Activated CD4-positive, CD25-positive, alpha-beta regulatory T cell treated with anti-CD3 and anti-CD28 coated beads, Interleukin-2, amount 50 U/mL, for 16 hours (primary cell): ENCODE measurements at places on chromosomes 2 and 18.
A peak's percentile ranks its signal among the peaks of the same experiment; 100 is the strongest.

DNA sequence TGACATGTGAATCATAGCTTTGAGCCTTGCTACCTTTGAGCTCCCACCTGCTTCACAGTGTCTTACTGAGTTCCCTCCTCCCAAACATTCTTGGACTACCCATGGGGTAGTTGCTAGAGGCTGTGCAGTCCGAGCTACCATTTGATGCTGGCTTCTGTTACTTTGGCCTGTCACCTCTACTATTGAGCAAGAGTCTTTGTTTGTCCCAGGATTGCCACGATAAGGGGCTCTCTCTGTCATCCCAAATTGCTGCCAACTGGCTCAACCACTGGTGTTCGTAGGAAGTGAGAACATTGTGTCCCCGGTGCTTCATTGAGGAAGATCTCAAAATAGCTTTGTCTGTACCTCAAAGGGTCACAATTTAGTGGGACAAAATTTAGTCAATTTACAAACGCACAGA lies 59.1 kb upstream of the PAX8 start:
- DNase-seq = no peak

- DNase-seq = peak; percentile 94
These were observed at the start of gene WDR7 for GRCh38 chr18:56650944-56651770. Gene WDR7, plus strand, starts transcription at chr18:56651359. Its CDS starts 21,157 bp downstream, at chr18:56672516.

GRCh38 chr2:39306626-39307025 lies 62.9 kb upstream of the CDKL4 start:
- no peak for DNase-seq

DNA sequence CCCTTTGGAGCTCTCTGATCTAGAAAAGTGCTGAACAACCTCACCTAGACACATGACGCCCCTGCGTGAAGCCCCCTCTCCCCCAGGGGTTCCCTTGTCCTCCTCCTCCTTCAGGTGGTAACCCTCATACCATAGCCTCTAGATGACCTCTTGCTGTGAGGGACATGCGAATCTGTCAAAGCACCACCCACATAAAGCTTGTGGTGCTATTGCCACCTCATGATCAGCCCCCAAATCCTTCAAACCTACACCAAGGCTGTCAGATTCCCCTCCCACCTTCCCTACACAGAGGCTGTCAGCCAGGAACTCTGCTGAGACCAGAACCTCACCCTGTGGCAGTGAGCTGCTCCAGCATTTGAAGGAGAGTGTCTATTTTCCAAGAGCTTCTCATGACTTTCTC lies 43.1 kb upstream of the TEX51 start:
- no peak for DNase-seq

DNA sequence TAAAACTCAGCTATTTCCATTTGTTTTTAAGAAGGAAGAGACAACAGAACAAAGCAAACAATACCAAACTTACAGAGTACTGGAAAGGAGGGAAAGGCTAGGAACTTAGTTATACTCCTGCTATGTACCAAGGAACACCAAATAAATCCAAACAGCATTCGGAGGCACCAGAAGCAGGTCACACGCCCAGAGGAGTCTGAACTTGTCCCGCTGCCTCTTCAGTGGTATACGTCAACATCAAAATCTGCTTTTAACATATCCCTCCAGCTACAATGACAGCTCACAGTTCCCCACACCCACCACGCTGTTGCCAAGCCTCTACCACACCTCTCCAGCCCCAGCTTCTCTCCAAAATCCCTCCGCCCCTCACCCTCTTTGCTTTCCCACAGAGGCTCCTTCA lies 17.3 kb downstream of the C2orf76 start:
- no peak for DNase-seq

- no peak for DNase-seq
These were observed 139.3 kb upstream of the CTNNA2 start for GRCh38 chr2:79373358-79374130.

GRCh38 chr2:230691005-230691647 lies 21.5 kb upstream of the CAB39 start:
- DNase-seq = no peak

GRCh38 chr2:160257743-160258491 lies 57.8 kb upstream of the ITGB6 start:
- no peak for DNase-seq

GRCh38 chr2:7333189-7333765 lies 416.1 kb downstream of the RNF144A start:
- no peak for DNase-seq

DNA sequence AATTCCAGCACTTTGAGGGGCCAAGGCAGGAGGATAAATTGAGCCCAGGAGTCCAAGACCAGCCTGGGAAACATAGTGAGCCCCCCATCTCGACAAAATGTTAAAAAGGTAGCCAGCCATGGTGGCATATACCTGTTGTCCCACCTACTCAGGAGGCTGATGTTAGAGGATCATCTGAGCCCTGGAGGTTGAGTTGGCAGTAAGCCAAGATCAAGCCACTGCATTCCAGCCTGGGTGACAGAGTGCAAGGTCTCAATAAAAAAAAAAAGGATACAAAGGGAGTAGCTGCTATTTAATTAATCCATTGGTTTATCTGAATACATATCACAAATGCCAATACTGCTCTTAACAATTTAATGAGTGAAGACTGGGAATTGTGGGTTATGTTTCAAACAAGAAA lies 327.8 kb downstream of the CPS1 start:
- no peak for DNase-seq

GRCh38 chr18:64614446-64614845 lies 465.6 kb upstream of the LINC00305 start:
- no peak for DNase-seq

GRCh38 chr2:176628438-176628837 lies 359.2 kb downstream of the MTX2 start:
- no peak for DNase-seq

- DNase-seq = no peak
These were observed 52.6 kb upstream of the AFF3 start for GRCh38 chr2:100194951-100195350.

DNA sequence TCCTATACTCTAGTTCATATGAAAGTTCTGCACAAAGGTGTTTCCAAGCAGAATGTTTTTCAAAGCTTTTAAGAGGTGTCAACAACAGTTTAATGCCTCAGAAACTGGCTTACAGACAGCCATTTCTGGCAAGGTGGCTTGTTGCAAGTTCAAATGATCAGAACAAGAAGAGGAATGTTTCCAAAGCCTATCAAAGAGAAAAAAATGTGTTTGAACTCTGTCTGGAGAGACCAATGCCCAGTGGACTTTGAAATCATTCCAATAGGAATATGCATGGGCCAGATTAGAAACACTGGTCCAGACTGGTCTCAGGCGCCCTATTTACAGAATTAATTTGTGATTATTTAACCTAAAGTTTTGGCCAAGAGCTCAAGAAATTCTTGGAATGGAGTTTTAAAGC lies 106.2 kb downstream of the CPS1 start:
- no peak for DNase-seq

DNA sequence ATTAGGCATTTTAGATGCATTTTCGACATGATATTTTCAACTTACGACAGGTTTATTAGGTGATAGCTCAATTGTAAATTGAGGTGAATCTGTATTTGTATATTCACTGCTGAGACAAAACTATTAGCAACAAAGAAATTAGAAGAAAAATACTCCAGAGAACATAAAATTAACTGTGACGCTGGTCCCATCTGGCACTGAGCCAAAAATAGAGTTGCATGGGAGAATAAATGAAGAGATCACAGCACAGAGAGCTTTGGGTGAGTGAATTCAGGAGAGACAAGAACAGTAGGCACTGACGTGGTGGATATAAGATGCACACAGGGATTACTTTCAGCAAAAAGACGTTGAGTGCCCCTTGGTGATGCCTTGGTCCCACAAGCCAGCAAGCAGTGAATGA lies 306.2 kb upstream of the RAB6C start:
- no peak for DNase-seq

GRCh38 chr2:102932501-102932900 lies 170.7 kb downstream of the TMEM182 start:
- no peak for DNase-seq

DNA sequence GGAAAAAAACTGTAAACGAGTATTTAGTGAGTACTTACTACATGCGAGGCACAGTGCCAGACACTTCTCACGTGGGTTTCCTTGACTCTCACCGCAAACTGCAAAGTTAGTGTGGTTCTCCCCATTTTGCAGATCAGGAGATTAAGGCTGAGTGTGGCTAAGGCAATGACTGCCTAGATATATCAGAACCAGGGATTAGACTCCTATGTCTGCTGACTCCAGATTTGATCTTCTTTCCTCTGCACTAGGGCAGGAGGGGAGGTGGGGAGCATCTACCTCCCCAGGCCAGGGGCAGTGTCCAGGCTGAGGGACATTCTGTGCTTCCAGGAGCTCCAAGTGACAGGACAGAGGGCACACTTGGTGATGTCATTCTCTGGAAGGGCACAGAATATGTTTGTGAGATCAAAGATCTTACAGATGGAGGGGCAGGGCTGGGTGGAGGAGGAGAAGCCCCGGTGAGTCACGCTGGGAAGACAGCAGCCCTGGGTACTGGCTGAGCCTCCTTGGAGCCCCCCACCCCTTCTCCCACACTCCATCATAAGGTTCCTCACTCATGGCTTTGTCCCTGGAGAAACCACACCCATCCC lies 92.4 kb downstream of the RHOB start:
- DNase-seq = no peak

DNA sequence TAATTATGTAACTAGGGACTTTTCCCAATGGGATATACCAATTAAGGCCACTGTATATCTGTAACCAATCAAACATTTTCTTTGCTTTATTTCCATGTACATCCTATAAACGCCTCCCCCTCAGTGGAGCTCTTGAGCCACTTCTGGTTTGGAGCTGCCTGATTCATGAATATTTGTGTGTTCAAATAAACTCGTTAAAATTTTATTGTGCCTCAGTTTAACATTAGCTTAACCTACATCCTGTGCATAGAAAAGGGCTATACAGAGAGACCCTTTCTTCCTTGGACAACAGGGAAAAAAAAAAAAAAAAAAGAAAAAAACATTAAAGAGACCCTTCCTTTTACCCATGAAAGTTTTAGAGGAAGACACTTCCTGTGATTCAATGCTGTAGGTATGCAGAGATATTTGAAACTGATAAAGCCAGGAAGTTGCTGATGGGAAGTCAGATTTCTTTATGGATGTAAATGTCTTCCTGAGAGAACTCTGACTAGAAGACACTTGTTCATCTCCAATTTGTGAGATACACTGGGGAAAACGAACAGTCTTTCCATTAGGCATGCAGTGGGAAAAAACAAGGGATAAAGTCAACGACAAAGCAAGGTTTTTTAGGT lies 614.6 kb upstream of the SOX11 start:
- no peak for DNase-seq

GRCh38 chr18:13218368-13218991 lies at the start of gene LDLRAD4:
Gene LDLRAD4, plus strand, starts transcription at chr18:13218760.
- DNase-seq = no peak
